ENCODE measurements at places on chromosomes 1 and 21. TPM values are rescaled to one million over a fixed set of nuclear protein-coding genes. Genes with fewer than 3 reads are reported as not detected.

Gene DDX20
- 21.8 TPM for total RNA-seq

Gene LCK
- total RNA-seq, result 297 TPM

Gene ZSCAN20
- 3.3 TPM for total RNA-seq

Gene CHIA
- not detected for total RNA-seq

Gene B3GALNT2
- total RNA-seq, result 14.4 TPM

Gene OR2T2
- not detected for total RNA-seq

Gene NGF
- total RNA-seq, result not detected

Gene CLCA1
- total RNA-seq, result not detected

Gene CRABP2
- total RNA-seq, result 0.71 TPM

Gene RHOU
- 0.88 TPM for total RNA-seq

Gene NBPF26
- 21.9 TPM for total RNA-seq

Gene ZSWIM5
- 1.4 TPM for total RNA-seq

Gene TMEM82
- not detected for total RNA-seq

Gene CD48
- total RNA-seq, result 224 TPM

Gene LHX8
- total RNA-seq, result not detected

Gene COL24A1
- total RNA-seq, result not detected

Gene ARTN
- total RNA-seq, result 0.22 TPM

Gene TATDN3
- 18.5 TPM for total RNA-seq

Gene KHDRBS1
- 210 TPM for total RNA-seq

Gene NID1
- total RNA-seq, result 0.09 TPM

Gene GUCA2A
- not detected for total RNA-seq

Gene LEMD1
- not detected for total RNA-seq

Gene MAP3K21
- 2.8 TPM for total RNA-seq

Gene SLC25A34
- total RNA-seq, result 0.94 TPM

Gene AKR1A1
- total RNA-seq, result 204 TPM

Gene GJA4
- total RNA-seq, result not detected

Gene KRTAP19-3
- not detected for total RNA-seq

Gene TLCD4
- 0.09 TPM for total RNA-seq

Gene REN
- total RNA-seq, result not detected

Gene C1orf94
- total RNA-seq, result not detected

Gene THEM5
- total RNA-seq, result not detected

Gene CNKSR1
- total RNA-seq, result 0.86 TPM

Gene SFN
- 0.37 TPM for total RNA-seq

Gene RSPH1
- total RNA-seq, result not detected

Gene LMX1A
- total RNA-seq, result not detected

Gene SAMSN1
- 82.6 TPM for total RNA-seq

Gene TMEM63A
- 51.4 TPM for total RNA-seq

Gene NTRK1
- 2.9 TPM for total RNA-seq

Gene FLG2
- not detected for total RNA-seq

Gene S100B
- total RNA-seq, result 0.91 TPM

Gene STIL
- 18.4 TPM for total RNA-seq

Gene CCT3
- total RNA-seq, result 528 TPM

Gene ZNF648
- not detected for total RNA-seq
